NCI-H524 treated with DMSO at 0.1 percent for 48 hours (cell line): ENCODE measurements at places on chromosomes 7 and 10.
A peak's percentile ranks its signal among the peaks of the same experiment; 100 is the strongest.

DNA sequence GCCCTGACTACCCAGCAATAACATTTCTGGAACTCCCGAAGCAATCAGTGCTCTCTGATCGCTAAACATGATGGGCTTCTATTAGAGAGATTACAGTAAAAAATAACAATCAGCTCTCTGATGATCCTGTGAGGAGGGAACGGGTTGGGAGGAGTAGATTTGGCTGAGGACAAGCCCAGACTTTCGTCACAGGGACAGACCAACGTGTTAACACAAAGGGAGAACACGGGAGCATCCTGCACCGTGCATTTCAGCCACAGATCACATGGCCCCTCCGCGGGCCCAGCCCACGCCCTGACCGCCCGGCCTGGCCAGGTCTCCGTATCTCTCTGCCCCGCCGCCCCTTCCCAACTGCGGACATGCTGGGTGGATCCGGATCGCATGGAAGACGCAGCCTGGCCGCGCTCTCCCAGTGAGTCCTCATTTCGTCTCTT is 95.0 kb upstream of the AGBL3 start:
- peak; percentile 75 for DNase-seq

DNA sequence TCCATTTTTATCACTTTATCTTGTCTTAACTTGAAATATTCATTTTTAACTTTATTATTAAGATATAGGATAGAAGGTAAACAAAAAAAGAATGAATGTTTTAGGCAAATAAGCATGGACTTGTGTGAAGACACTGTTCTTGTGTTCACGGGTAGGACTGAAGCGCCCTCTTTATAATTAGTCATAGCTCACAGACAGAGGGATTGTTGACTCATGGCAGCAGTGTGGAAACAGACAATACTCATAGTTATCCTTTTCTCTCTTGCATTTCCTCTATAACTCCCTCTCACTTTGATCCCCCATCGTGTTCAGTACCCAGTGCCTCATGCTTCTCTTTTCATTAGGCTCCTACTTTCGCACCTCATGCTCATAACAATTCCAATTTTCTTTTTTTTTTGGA is 731.8 kb downstream of the PHTF2 start:
- peak; percentile 45 for DNase-seq

DNA sequence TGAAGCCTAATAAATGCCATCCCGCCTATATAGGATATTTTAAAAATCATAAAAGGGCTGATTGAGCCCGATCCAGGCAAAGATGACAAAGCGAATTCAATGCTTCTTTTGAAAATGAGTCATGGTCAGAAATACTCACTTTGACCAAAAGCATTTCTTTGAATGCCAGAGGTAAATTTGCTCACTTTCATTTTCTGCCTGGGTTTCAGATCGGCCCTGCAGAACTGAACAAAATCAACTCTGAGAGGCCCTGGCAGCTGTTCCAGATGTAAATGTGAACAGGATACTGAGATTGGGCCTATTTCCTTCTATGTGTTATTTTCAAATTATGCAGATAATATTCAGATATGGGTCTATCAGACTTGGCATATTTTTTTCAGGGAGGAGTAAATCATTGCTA is 114.8 kb upstream of the ARID5B start:
- no peak for DNase-seq

- DNase-seq, result no peak
These were observed 744 bp downstream of the TRIP6 start for GRCh38 chr7:100867776-100868485.

DNA sequence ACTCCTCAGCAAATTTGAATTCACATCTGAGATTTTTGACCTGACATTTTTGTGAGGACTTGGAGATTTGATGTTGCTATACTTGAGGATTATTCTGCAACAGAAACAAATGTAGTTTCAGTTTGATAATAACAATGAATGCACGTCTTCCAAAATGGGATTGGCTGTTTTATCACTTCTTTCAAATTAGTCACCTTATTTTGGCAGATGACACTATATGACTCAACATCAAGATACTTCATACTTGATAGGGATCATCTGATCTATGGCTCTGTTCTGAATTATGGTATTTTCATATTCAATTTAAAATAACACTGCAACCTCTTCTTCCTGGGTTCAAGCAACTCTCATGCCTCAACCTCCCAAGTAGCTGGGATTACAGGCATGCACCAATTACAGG is 24.2 kb downstream of the ARL5B start:
- no peak for DNase-seq
